Renal cortex interstitium (tissue), 15 donors: ENCODE measurements at places on chromosomes 2 and 18. TPM values are rescaled to one million over a fixed set of nuclear protein-coding genes. Genes with fewer than 3 reads are reported as not detected.

DNA sequence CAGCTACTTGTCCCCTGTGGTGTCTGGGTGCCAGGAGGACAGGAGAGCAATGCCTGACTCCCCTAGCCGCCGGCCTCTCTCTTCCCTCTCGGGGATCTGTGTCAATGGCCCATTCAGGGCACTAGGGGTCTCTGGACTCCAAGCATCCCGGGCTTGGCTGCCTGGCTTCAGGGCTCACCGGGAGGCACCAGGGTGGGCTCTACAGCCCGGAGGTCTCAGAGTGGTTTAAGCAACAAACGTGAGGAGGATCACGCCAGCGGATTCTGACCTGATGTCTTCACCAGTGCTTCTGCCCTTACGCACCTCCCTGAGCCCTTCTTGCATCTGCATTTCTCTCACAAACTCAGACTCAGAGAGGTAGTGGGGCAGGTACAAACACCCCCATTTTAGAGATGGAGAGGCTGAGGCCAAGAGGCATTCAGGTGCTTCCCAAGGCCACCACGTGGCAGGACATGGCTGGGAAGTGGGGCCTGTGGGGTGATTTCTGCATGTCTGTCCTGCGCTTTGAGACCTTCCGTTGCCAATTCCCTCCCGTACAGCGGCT lies 243.0 kb downstream of the CELF4 start:
- DNase-seq: peak; percentile 46

GRCh38 chr2:30266051-30266621 lies 34.8 kb downstream of the LBH start:
- DNase-seq: no peak

DNA sequence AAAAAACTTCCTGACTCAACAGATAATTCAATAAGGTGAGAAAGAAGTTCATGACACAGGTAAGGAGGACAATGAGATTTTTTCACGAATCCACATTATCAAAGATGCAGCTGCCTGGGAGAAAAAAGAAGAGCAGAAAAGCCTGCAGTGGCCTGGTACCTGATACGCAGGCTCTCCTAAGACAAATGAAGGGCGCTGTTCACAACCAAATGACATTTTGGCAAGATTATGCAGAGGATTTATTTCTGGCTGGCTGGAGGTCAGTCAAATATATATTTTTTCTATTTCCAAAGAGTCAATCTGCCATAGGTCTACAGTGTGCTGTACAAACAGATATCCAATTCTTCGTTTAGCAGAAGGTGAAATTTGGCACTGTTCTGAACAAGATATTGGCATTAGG lies 257.3 kb downstream of the STK39 start:
- no peak for DNase-seq

- no peak for DNase-seq
Measured at GRCh38 chr2:237744613-237745249, 53.8 kb upstream of the RBM44 start.

DNA sequence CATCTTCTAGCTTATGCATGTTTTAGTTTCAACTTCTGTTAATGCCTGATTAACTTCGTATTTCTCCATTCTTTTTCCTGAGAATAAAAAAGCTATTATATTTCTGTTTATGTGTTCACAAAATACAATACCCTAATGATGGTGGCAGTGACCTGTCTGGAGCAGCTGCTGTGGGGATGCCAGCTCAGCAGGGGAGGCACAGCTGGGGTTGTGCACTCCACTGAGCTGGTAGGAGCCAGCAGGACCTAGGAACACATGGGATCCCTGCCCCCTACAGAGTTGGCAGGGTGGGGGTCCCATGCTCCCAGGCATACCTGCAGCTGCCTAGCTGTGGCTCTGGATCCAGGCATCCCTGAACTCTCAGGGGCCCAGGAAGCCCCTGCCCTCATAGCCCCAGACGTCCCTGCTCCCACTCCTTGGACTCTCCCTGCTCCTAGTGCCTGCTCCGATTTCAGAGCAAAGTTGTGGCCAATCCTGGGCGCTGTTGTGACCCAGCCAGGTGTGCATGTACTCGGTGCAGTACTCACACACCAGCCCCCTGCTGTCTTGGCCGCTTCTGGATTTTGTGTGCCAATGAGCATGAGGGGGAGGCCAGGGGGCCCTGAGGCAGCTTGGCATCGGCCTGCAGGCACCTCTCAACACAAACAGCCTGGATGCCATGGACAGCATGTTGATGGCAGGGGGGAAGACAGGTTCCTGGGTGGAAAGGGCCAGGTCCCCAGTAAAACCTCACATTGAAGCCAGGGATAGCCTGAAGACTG lies 546.0 kb downstream of the ZNF804A start:
- DNase-seq: no peak

LOXHD1 gene
- polyA plus RNA-seq: 0.62 TPM

CASP10 gene
- 9.2 TPM for polyA plus RNA-seq

GPBAR1 gene
- polyA plus RNA-seq: 1.2 TPM
